Activated naive CD4-positive, alpha-beta T cell treated with anti-CD3 and anti-CD28 coated beads, Interleukin-2, amount 10 ng/mL, durations not matched to agents 7 days and 5 days (primary cell): ENCODE measurements at places on chromosomes 2 and 18.
A peak's percentile ranks its signal among the peaks of the same experiment; 100 is the strongest.

GRCh38 chr2:72689579-72690195 is 136.1 kb downstream of the EXOC6B start:
- H3K36me3 ChIP-seq, result no peaks in the 10 kb centered on the region
- H3K27me3 ChIP-seq, result no peaks in the 10 kb centered on the region
- DNase-seq, result no peak
- no peaks in the 10 kb centered on the region for H3K4me1 ChIP-seq
- no peak overlapping the region for H3K27ac ChIP-seq

DNA sequence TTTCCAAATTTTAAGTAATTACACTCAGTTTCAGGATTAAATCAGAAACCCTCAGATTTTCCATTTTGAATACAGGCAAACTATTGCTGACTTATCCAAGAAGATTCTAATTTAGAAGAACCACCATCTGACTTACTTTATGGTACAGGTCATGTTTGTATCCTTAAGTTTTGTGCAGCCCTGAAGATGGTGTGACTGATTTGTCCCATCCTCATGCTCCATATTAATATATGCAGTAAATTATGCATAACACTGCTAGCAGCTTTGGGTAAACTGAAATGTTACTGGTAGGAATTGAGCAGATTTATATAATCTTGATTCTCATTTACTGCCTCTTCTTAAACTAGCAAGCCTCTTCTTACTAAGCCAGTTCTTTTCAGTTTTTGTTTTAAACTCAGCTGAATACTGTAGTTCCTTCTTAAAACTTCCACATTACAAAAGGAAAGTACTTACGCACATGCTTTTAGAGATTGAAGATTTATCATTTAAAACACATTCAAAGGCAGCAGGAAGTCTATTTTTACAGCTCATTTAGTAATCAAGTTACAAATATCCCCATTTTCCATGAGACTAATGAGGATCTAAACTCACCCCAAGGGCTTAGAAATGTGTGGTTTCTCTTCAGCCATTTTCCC is 25.7 kb downstream of the MEX3C start:
- H3K36me3 ChIP-seq, result peaks cover 33% of the 10 kb centered on the region
- H3K4me1 ChIP-seq, result peaks cover 60% of the 10 kb centered on the region
- no peak overlapping the region for H3K4me3 ChIP-seq
- H3K27ac ChIP-seq, result peak overlapping the region; percentile 79

DNA sequence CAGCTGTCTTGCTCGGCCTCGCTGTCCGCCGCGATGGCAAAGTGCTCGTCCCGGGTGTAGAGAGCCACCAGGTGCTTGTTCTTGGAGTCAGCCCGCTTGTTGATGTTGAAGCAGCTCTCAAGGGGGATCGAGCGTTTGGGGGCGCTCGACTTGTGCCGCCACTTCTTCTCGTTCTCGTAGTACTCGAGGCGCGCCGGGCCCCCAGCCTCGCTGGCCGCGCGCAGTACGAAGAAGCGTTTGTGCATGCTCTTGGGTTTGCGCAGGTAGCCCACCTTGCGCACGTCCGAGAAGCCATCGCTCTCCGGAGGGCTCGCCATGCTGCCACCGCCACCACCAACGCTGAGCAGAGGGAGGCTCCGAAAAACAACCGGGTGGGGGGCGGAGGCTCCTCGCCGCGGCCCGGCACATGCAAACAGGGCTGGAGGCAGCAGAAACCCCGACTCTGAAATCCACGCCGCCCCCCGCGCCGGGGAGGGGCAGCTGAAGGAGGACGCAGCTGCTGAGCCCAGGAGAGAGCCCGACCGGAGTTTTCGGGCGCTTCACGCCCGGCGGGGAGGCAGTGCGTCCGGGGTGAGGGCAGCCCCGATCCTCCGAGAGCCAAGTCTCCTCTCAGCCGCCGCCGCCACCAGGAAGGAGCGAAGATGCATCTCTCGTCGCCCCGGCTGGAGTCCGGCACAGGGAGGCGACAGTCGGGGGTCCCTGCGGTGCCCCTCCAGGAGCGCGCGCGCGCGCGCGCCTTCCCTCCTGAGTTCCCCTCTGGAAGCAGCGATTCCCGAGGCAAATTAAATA is 1.0 kb downstream of the IRS1 start:
- H3K4me3 ChIP-seq, result peak overlapping the region; percentile 85
- peaks cover 18% of the 10 kb centered on the region for H3K36me3 ChIP-seq
- peak overlapping the region; percentile 89 for H3K27ac ChIP-seq

- H3K4me1 ChIP-seq, result no peaks in the 10 kb centered on the region
- H3K36me3 ChIP-seq, result no peaks in the 10 kb centered on the region
- no peak for DNase-seq
- no peak overlapping the region for H3K27ac ChIP-seq
- no peak overlapping the region for H3K4me3 ChIP-seq
Measured at GRCh38 chr18:55000529-55000928, 41.3 kb upstream of the CCDC68 start.

DNA sequence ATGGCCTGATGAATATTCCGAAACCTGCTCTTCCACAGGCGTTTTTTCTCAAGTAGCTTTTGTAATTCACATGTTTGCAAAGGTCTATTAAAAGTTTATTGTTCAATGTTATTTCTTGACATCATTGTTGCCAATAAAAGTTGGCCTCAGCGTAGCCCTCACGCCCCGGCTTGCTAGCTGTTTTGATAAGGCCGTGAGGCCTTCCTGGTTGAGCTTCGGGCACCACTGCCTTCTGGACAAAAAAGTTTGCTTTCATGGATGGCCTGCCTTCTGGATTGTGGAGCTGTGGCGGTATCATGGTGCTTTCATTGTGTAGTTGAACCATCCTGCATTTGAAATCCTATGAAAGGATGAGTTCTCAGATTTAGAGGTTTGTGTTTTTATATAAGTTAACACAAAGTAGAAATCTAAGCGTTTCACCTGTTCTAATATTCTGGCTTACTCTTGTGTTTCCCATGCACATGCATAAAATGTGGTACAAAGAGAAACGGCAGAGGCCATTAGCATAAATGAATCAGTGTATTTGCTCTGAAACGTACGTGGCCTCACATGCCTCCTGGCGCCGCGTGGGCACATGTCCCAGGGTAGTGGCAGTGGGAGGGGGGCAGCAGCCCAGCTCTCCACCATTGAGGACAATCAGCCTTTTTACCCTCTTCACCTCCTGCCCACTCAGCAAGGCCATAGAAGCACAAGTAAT is 134.5 kb downstream of the NCK2 start:
- peak overlapping the region; percentile 37 for H3K27ac ChIP-seq
- no peak overlapping the region for H3K4me3 ChIP-seq
- no peak for DNase-seq
- H3K4me1 ChIP-seq, result peaks cover 34% of the 10 kb centered on the region

- DNase-seq, result no peak
- H3K27ac ChIP-seq, result no peak overlapping the region
- H3K36me3 ChIP-seq, result peaks cover 12% of the 10 kb centered on the region
- no peaks in the 10 kb centered on the region for H3K4me1 ChIP-seq
Measured at GRCh38 chr2:112314856-112315255, 39.5 kb downstream of the ZC3H6 start.

GRCh38 chr2:100248971-100249370 is 73.3 kb downstream of the LONRF2 start:
- H3K36me3 ChIP-seq, result no peaks in the 10 kb centered on the region
- DNase-seq, result no peak
- H3K4me3 ChIP-seq, result no peak overlapping the region
- H3K27ac ChIP-seq, result no peak overlapping the region
- peaks cover 15% of the 10 kb centered on the region for H3K27me3 ChIP-seq
- no peaks in the 10 kb centered on the region for H3K4me1 ChIP-seq
